Muscle of arm (tissue), 14 donors: ENCODE measurements at places on chromosomes 12 and 14. TPM values are rescaled to one million over a fixed set of nuclear protein-coding genes. Genes with fewer than 3 reads are reported as not detected.

Gene SLC39A5
- 0.62 TPM for polyA plus RNA-seq

Gene COCH
- 6.9 TPM for polyA plus RNA-seq

Gene ACSM4
- 0.17 TPM for polyA plus RNA-seq

GRCh38 chr14:85590784-85591183 is 60.8 kb downstream of the FLRT2 start:
- no peak for DNase-seq

DNA sequence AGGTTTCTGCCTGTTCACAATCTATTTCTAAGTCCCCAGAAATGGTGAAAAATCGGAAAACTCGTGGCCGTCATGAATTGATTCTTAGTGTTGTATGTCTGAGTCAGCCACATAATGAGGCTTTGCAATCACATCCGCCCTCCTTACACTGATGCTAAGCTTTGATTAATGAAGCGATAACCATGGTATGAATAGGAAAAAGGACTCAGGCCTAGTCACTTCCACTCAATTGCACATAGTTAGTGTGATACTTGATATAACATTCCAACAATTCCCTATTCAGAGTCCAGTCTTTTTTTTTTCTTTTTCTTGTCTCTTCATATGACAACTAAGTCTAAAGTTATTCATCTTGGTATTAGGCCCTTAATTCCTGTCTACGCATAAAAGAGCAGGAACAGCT is 1231.0 kb downstream of the VRK1 start:
- DNase-seq: no peak

DNA sequence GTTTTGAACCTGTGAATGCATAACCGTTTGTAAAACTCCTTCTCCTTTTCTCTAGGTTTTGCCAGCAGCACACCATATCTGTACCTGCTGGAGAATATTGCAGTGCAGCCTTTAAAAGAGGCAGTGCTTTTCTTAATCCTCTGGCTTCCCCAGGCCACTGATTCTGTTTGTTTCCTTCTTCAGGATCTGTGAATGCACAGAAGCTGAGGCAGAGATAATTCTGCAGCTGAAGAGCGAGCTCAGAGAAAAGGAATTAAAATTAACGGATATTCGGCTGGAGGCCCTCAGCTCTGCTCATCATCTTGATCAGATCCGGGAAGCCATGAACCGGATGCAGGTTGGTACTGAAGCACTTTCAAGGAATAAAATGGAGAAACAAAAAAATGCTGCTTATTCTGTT is 348.7 kb downstream of the NAV3 start:
- no peak for DNase-seq

GRCh38 chr14:56821805-56822610 is 11.7 kb upstream of the OTX2 start:
- DNase-seq: no peak

DNA sequence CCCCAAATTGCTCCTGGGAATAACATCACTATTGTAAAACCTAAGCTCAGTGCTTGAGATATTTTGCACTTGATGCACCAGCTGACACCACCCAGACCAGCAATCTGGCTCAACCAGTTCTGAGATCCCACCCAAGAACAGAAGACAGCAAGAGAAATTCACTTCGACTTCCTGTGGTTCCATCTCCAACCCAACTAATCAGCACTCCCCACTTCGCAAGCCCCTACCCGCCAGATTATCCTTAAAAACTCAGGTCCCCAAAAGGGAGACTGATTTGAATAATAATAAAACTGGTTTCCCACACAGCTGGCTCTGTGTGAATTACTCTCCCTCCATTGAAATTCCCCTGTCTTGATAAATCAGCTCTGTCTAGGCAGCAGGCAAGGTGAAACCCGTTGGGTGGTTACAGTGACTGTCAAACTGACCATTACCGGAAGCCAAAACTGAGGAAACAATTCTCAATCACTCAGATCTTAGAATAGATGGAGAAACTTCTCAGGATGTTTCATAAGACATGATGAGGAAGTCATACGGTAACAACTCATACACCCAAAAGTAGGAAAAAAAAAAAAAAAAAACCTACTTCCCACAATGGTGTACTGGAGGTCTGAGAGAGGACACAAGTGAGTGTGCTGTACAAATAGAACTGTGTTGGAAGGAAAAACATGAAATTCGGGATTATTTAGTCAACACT is 92.4 kb downstream of the TMTC1 start:
- no peak for DNase-seq

DNA sequence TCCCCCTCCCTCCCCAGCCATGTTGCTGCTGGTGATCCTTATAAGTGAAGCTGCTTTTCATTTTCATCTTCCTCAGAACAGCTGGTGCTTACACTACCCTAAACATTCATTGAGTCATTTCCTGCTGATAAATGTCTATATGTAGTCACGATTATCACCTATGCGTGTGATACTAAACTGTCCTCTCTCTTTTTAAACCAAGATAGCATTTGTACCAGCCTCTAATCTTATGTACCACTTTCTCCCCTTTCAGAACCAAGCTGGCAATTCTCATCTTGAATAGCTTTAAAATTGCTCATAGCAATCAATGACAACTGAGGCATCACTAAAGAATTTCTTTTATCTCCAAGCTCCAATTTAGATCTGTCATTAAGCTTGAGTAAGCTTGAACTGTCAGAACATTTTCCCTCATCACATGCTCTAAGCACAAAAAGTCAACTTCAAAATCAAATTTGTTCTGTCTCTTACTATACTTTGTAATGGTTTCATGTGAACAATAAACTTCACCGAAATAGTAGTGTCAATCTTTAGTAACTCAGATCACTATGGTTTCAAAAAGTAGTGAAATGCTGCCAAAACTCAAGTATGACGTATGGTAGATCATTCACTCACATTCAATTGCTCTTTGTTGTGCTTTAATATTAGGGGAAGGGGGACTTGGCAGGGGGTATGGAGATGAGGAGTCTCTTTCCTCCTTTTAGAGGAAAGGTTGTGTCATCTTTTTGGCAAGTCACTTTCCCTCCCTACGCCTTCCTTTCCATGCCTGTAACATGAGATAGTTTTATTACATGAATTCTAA is 178.1 kb upstream of the NOVA1 start:
- peak; percentile 56 for DNase-seq

DNA sequence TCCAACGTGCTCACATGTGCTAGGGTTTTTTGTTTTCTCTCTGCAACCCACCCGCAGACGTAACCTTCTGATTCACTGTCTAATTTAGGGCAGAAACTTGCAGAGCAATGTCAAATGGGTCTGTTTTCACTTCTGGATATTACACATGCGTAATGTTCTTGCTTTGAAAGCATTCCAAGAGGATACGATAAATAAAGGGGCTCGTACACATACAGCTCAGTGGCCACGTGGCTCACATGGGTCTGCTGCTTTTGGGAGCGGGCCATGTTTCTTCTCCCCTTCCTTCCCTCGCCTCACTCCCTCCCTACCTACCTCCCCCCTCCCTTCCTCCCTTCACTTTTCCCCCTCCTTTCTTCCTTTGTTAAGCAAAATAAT is 23.4 kb downstream of the CACNA1C start:
- no peak for DNase-seq

Gene OR11H7
- 0.32 TPM for polyA plus RNA-seq

GRCh38 chr12:51393676-51394545 is 2.7 kb upstream of the GALNT6 start:
- no peak for DNase-seq

GRCh38 chr14:106024983-106025604 is 498.7 kb downstream of the TMEM121 start:
- no peak for DNase-seq

DNA sequence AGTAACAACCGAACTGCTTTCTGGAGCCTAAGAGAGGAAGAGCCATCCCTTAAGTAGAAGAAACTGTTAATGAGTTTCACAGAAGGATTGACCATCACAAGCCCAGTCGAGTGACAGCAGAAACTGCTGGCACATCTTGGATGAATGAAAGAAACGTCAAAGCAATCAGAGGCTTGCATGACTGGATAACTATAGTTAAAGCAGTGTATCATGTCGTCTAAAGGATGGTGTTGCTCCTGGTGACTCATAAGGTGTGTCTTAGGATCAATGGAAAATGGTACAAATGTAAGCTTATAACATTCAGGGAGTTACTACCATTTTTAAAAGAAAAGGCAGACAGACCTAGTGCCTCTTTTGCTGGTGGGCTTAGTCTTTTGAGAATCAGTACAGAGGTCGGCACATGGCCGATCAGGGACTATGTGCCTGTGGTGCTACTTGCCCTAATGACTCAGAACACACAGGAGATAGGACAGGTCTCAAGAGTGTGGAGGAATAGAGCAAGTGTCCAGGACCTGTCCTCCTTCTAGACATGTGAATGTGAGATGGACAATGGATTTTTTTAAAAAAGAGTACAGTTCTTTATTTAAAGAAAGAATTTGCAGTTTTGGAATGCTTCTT is 55.7 kb downstream of the TMX1 start:
- DNase-seq: no peak

DNA sequence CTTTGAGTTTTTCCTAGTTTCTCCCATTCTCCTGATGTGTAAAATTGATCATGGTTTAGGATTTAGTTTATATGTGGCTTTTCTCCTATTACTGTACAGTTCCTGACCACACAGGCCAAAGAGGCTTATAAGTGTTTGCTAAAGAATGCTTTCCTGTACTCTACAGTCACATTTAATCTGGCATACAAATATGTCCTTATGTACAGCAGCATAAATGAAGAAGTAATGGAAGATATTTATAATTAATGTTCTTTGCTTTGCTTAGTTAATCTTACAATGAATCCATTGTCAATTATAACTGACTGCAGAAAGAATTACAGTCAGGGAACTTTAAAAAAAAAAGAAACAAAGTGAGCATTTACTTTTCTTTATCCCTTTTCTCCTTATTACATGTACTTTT is 293.9 kb downstream of the KCNC2 start:
- DNase-seq: no peak

- no peak for DNase-seq
These were observed 251.4 kb upstream of the ATP2B1 start for GRCh38 chr12:89960011-89960507.

Gene RNF212B
- not detected for polyA plus RNA-seq

GRCh38 chr12:61915420-61915819 is 344.8 kb upstream of the USP15 start:
- no peak for DNase-seq

Gene SERPINA5
- polyA plus RNA-seq: 0.27 TPM

- no peak for DNase-seq
These were observed 12.5 kb upstream of the AJUBA start for GRCh38 chr14:22994762-22995275.

Gene KRT73
- not detected for polyA plus RNA-seq

DNA sequence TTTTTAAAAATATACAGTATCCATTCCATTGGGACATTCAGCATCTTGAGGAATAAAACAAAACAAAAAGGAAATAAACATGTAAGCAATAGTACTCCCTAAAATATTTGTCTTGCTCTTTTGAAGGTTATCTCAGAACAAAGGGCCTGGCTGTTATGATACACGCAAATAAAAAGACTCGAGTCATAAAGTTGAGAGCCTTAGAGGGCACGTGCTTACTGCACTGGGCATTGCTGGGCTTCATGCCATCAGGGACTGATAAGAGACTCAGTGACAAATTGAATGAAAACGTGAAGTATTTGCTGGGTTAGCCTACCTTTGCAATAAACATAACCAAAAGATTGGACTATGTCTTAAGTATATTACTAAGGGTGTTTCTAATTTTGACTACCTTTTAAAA is 118.9 kb downstream of the SLC35F4 start:
- DNase-seq: no peak

Gene GRIP1
- 0.83 TPM for polyA plus RNA-seq

Gene KCNC2
- 0.60 TPM for polyA plus RNA-seq

GRCh38 chr14:83883732-83884131 is 1646.2 kb upstream of the FLRT2 start:
- DNase-seq: no peak

- DNase-seq: no peak
These were observed 249.0 kb downstream of the CACNA1C start for GRCh38 chr12:2301531-2302461.

DNA sequence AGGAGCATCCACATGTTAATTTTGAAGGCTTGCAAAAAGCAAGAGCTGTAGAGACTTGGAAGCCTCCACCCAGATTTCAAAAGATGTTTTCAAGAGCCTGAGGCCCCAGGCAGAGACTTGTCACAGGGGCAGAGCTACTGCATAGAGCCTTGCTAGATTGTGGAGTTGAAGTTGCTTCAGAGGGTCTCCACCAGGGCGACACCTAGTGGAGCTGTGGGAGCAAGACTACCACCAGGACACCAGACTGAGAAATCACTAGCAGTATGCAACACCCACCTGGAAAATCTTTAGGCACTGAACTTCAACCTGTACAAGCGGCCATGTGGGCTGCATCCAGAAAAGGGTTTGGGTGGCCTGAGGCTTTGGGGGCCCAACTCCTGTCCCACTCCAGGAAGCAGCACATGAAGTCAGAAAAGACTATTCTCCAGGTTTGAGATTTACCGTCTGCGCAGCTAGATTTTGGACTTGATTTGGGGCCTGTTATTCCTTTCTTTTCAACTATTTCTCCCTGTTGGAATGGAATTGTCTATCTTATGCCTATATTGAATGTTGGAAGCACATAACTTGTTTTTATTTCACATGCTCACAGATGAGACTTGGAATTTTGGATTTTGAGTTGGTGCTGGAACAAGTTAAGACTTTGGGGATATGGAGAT is 508.6 kb downstream of the FLRT2 start:
- DNase-seq: peak; percentile 39

Gene DUSP16
- polyA plus RNA-seq: 34.4 TPM

Gene HOXC13
- 0.28 TPM for polyA plus RNA-seq

DNA sequence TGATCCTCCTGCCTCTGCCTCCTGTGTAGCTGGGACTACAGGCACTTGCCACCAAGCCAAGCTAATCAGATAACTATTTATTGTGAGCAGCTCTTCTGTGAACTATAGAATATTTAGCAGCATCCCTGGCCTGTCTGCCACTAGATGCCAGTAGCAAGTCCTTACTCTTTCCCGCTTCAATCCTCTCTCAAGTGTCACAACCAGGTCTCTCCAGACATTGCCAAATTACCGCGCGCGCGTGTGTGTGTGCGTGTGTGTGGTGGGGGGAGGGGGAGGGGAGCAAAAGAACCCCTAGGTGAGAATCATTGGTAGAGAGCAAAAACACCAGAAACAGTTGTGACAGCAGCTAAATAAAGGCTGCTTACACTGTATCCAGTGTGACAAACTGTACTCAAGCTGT is 49.9 kb downstream of the PPP2R5E start:
- DNase-seq: no peak

GRCh38 chr12:29756741-29757390 is 26.9 kb downstream of the TMTC1 start:
- no peak for DNase-seq

- peak; percentile 76 for DNase-seq
These were observed 303.5 kb upstream of the NPAS3 start for GRCh38 chr14:32635061-32635719.

Gene DIO3
- polyA plus RNA-seq: 2.5 TPM

GRCh38 chr12:110844551-110845338 is 2.0 kb upstream of the CCDC63 start:
- no peak for DNase-seq

Gene TMPRSS12
- polyA plus RNA-seq: 0.07 TPM

Gene AICDA
- polyA plus RNA-seq: 0.72 TPM

GRCh38 chr14:70318635-70319013 is 40.9 kb downstream of the COX16 start:
- DNase-seq: no peak
